GM13977 (cell line): ENCODE measurements at places on chromosomes 5 and 9.

- no peak for DNase-seq
Observed at GRCh38 chr9:88237479-88237961, 99.2 kb upstream of the SPATA31C2 start.

DNA sequence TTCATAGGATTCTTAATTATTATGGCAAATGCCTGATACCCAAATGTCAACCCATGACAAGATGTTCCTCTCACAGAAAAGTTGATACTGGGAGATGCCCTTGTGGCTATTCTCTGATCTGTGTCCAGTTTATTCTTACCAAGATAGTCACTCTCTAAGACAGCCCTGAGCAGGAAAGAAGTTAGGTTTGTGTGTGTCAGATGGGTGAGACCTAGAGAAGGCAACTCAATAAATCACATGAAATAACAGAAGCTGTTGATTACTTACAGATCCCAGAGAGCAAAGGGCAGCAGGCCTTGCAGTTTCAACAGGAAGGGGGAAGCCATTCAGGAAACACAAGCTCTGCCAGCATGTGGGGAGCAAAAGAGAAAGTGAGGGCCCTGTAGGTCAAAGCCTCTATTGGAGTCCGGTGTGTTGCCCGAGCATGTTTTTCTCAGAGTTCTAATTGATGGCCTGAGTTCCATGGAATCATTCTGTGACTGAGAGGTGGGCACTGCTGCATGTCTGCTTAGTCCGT, 1193.7 kb upstream of the CDH18 start:
- no peak for DNase-seq

- no peak for DNase-seq
Observed at GRCh38 chr5:169251333-169252084, 49.4 kb downstream of the SLIT3 start.

DNA sequence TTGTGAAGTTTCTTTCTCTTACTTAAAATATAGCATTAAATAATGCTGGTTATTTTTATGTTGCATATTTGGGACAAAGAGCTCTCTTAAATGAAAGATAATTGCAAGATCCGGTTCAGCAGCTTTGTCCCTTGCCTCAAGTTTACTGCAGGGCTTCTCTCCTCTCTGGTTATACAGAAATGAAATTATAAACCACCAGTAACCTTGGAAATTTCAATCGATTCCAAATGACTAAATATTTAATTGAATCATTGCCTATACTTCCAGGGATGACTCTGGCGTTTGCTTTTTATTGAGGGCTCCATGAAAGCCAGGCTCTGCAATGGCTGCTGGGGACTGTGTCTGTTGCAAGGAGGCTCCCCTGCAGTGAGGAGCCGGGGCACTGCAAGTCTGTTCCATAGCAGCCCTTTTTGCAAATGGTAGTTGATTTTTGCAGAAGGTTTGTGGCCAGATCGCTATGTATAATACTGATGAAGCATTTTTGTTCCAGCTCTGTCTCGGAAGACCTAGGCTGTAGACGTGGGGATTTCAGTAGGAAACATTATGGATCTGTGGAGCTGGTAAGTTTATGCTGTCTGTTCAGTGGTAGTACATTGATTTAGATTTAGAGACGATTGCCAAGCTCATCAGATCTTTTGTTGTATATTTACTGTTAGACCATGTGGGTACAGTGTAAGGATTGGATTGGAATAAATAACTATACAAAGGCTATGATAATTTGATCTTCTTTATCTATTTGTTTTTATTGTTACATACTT, at the start of gene GARNL3:
GARNL3 (plus strand) TSS at position 313 of the 758 bp plus-strand sequence; CDS start at position 417, 104 bp downstream.
- DNase-seq = no peak

- no peak for DNase-seq
Observed at GRCh38 chr9:70083429-70083828, 39.8 kb downstream of the MAMDC2 start.

DNA sequence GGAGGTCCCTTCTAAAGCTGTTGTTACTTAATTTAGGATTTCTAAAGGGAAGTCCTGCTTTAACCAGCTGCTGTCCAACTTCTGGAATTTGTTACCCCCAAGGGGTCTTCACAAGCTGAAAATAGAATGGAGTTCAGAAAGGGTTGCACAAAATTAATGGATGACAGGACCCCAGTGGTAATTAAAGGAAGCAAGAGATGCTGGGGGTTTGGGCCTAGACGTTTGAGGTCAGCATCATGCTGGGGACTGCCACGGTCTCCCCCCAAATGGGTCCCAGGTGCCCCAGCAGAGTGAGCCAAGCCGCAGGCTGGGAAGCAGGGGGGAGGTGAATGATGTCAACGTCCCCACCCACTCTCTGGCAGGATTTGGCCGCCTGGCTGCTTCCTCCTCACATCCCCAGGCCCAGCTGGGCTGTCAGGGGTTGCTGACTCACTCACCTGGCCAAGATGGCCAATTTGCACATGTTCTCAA, 97.5 kb upstream of the ARAP3 start:
- DNase-seq = no peak

GRCh38 chr5:73757416-73757815, 131.4 kb downstream of the ARHGEF28 start:
- no peak for DNase-seq

GRCh38 chr9:131627648-131628458, 82.5 kb downstream of the PRRT1B start:
- DNase-seq = no peak

GRCh38 chr5:141192110-141192725, at the start of gene PCDHB10:
Gene PCDHB10, plus strand, starts transcription at chr5:141192353. Its CDS starts 200 bp downstream, at chr5:141192553.
- DNase-seq = peak; percentile 43

DNA sequence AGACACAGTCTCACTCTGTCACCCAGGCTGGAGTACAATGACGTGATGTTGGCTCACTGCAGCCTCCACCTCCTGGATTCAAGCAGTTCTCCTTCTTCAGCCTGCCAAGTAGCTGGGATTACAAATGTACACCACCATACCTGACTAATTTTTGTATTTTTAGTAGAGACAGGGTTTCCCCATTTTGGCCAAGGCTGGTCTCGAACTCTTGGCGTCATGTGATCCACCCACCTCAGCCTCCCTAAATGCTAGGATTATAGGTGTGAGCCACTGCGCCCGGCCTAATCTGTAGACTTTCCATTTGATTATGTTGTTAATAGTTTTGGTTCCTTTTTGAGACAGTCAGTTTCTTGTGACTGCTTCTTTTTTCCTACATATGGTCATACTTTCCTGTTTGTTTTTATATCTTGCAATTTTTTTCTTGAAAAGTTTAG, 31.0 kb downstream of the MTREX start:
- DNase-seq = peak; percentile 14
